Esophagus muscularis mucosa (tissue), 4 donors: ENCODE measurements at places on chromosomes 3 and 15.

DNA sequence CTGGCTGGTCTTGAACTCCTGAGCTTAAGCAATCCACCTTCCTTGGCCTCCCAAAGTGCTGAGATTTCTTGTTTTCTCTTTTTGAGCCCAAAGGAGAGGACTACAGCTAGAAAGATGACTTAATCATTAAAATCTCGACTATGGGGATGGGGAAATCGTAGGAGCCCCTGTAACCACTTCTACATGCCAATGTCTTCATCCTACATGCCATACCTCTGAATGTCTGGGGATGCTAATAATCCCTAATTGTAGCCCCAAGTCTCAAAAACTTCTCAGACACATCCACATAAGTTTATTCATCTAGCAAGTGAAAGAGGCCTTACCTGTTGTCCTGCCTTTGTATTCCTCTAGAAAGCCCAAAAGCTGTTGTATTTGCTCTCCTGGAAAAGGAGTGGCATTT lies 3.7 kb upstream of the RHOV start:
- DNase-seq, result no peak

DNA sequence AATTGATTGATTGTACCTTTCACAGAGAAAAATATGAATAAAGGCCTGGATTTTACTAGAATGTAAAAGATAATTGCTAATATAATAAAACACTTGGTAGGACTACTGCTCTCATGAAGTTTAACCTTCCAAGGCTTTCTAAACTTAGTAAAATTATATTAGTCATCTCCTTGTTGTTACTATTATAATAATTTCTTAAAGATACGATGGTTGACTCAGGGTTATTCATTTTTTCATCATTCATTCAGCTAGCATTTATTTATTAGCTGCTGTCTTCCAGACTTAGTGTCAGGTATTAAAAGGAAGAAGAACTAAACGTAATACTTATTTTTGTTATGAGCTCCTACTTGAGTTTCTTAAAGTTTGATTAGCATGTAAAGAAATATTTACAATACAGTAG lies 771.6 kb upstream of the NR2F2 start:
- no peak for DNase-seq

- no peak for DNase-seq
These were observed 58.3 kb downstream of the LRIG1 start for GRCh38 chr3:66442254-66443117.

- no peak for DNase-seq
These were observed 106.1 kb upstream of the COL8A1 start for GRCh38 chr3:99532246-99532645.

GRCh38 chr3:29280404-29281093 lies at the start of gene RBMS3:
RBMS3 (plus strand) TSS chr3:29281071.
- DNase-seq, result peak; percentile 95

DNA sequence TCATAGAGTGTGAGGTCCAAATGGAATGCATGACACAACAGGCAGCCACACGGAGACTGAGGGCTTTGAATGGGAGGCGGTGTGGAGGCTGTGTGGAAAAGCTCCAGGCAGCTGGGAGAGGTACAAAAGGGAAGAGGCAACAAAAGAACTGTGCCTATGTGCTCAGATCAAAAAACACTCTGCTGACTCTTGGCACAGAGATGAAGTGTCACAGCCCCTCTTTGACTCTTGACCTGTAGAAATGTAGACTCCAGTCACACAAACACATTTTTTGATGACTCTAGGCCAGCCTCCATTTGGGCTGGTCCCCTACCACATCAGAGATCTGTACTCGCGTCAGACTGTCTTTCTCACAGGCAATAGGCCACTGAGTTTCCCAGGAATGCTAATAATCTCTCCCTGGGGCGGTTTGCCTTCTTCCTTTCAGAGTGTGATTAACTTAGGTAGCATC lies 456.0 kb downstream of the TUSC7 start:
- no peak for DNase-seq

DNA sequence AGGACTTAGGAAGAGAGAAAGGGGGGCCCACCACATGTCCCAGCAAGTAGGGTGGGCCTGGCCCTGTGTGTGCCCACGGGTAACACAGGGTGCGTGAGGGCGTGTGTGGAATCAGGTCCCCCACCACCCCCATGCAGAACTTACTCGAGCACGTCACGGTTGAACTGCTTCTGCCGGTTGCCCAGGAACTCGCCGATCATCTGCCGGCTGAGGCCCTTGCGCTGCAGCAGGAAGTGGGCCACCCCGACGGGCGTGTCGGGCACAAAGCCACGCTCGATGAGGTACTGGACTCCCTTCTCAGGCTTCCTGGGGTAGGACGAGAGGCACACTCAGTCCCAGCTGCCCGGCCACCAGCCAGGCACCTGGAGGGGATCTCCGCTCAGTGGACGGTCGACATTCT lies 83.1 kb upstream of the RPL32 start:
- no peak for DNase-seq

DNA sequence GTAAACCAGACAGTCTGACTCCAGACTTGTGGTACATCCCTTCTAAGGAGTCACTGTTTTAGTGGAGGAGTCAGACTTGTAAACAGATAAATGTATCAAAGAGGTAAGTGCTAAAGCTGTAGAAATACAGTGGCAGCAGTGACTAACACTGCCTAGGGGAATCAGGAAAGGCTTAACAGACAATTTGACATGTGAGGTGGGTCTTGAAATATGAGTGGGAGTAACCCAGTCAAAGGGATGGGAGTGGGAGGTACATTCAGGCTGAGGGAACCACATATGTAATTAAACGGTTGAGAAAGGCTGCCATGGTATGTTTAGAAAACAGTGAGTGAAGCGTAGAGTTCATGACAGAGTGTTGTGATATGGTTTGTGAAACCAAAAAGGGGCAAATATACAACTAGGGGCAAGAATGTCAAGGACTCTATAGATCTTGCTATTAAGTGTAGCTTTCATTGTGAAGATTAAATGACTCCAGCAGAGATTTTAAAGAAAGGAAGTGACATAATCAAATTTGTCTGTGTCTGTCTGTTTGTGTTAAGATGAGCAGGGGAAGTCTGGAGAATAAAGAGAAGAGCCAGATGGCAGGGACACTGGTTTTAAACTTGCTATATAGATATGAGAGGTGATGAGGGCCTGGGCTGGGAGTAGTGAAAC lies 11.2 kb upstream of the ALCAM start:
- DNase-seq, result no peak

GRCh38 chr15:41930221-41930866 lies 36.5 kb upstream of the SPTBN5 start:
- DNase-seq, result no peak

- no peak for DNase-seq
These were observed 62.3 kb upstream of the ASB14 start for GRCh38 chr3:57354768-57355167.

DNA sequence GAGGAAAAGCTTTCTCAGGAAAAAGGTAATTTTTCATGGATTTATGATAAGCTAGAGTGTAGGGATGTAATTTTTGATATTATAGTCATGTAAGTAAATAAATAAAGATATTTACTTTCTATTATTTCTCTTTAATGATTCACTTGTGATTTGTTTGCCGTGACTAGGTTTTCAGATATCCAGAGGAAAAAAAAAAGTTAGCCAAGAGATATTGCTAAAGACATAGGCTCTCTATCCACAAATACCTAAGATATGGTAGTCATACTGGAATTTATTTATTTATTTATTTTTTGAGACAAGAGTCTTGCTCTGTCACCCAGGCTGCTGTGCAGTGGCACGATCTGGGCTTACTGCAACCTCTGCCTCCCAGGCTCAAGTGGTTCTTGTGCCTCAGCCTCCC lies 59.9 kb downstream of the AP4E1 start:
- no peak for DNase-seq

DNA sequence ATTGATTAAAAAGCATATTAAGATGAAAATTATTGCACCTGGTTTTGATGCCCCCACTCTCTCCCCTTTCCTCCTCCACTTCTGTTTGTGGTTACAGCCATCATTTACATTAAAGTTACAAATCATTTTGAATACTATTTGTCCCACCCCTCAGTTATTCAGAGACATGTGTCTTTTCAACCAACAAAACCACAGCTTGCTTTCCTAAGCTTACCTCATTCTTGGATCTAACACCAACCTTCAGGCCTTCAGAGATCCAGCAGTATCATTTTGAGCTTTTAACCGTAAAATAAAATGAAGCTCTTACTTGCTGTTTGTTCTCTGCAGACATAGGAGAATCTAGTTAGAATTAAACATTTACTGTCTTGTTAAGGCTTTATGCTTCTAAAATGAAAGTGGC lies 4.7 kb downstream of the PXYLP1 start:
- DNase-seq, result no peak

DNA sequence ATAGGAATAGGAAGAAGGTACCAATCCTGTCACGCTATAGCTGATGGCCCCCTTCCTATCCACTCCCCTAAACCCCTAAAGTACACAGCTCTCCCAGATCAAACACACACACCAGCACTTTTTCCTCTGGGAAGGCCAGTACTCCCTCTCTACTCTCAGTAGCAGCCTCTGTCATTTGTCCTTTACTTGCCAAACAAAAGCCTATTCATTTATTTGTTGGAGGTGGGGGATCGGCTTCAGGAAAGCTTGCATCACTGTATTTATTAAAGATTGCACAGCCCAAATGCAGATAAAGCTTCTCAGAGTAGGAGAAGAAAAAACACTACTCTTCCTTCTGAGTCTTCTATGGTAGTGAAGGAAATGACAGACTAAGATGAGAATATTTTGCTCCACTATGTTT lies 429.7 kb upstream of the RASGRP1 start:
- DNase-seq, result no peak

- no peak for DNase-seq
These were observed 22.2 kb downstream of the CFAP100 start for GRCh38 chr3:126416943-126417342.

- DNase-seq, result no peak
These were observed 58.7 kb downstream of the OXNAD1 start for GRCh38 chr3:16323737-16324136.

- DNase-seq, result no peak
These were observed 68.3 kb upstream of the GLCE start for GRCh38 chr15:69092159-69092558.

DNA sequence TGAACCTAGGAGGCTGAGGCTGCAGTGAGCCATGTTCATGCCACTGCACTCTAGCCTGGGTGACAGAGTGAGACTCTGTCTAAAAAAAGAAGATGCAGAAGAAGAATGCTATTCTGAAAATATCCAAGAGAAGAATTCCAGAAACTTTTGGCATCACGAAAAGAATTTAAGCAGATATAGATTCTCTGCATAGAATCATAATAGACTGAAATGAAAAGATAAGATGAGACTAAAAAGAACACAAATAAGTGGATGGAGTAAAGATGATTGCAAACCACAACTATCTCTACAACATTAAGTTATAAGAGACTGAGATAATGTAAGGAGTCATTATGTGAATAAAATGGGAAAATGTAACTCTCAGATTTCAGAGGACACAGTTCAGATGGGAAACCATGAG lies 140.7 kb upstream of the TMC3 start:
- no peak for DNase-seq

- DNase-seq, result no peak
These were observed 17.5 kb downstream of the RFTN1 start for GRCh38 chr3:16496008-16496407.

DNA sequence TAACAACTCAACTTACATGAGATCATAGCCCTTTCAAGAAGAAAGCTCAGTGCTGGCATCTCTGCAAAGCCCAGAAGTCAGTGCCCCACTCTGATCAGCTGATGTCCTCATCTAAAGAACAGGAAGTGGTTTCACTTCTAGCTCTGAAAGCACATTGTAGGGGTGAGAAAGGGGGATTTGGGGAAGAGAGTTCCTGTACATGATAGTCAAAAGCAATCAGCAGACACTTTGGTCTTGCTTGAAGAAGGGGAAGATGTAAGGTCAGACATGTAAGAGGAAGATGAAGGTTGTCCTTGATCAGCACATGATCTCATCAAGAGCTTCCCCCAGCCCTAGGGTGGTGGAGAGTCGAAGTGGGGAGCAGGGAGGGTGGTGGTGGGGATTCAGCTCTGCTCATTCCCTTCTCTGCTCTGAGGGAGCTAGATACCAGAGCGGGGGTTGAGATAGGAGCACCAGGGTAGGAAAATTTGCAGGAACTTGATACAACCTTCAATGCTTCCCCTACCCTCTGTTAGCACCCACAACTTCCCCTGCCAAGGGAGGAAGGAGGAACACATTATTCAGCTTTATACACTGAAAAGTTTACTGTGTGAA lies 76.4 kb upstream of the ETV5 start:
- no peak for DNase-seq

DNA sequence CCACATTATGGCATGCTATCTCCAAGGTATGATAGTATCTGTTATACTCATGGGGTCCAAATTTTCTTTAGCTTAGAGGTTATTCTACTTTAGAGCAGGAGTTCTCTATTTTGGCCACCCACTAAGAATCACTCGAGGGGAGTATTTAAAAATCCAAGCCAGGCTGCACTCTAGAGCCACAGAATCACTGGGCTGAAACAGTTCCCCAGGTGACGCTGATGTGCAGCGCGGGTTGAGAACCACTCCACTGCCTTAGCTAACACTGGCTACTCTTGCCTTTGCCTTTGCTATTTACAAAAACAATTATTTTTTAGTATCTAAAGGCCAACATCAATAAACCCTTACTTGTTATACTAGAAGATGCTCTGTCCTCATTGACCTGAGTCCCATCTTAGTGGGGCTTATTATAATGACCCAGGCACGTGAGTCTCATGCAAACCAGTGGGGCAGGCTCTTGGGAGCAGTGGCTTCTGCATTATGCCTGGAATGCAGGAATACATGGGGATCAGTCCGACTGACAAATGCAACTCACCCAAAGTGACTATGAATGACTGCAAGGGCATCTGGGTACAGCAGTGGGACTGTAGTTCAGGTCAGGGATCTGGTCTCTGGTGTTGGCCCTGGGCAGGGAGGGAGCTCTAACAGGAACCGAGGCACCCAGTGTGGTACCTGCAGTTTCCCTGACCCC lies 21.7 kb upstream of the CGNL1 start:
- no peak for DNase-seq

GRCh38 chr3:169083163-169083562 lies 580.3 kb downstream of the MECOM start:
- DNase-seq, result no peak

GRCh38 chr3:43786526-43787305 lies 96.0 kb downstream of the ABHD5 start:
- peak; percentile 89 for DNase-seq

- no peak for DNase-seq
These were observed 279.8 kb downstream of the ROBO2 start for GRCh38 chr3:77319711-77320110.

GRCh38 chr3:138051947-138052802 lies 42.2 kb downstream of the CLDN18 start:
- DNase-seq, result no peak

DNA sequence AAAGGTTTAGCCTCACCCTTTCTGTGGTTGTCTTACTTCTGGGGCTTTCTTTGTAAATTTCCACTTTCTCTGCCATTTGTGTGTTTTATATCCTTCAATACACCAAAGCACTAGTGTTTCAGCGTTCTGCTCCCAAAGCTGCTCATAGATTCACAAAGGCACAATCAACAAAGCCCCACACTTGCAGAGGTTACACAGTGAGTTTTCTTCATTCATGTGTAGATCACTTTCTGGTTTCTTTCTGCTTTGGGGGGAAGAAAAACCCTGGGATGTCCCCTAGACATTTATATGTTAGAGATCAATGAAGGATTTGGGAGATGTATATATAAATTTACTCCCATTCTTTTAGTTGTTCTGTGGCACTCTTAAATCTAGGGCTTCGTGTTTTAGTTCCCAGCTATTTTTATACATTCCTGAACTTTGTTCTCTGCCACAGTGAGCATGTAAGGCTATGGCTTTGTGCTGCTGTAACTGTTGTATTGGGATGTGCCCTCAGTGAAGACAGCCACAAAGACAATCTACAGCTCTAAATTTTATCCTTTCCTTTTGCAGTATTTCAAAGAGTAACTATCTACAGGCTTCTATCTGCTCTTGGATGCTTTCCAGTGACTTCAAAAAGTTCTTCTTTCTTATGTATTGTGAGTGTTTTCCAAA lies 636.5 kb downstream of the ZBBX start:
- DNase-seq, result no peak

- DNase-seq, result no peak
These were observed 65.6 kb downstream of the SLC6A6 start for GRCh38 chr3:14467814-14468620.
